ENCODE measurements at places on chromosomes 1 and 21.

DNA sequence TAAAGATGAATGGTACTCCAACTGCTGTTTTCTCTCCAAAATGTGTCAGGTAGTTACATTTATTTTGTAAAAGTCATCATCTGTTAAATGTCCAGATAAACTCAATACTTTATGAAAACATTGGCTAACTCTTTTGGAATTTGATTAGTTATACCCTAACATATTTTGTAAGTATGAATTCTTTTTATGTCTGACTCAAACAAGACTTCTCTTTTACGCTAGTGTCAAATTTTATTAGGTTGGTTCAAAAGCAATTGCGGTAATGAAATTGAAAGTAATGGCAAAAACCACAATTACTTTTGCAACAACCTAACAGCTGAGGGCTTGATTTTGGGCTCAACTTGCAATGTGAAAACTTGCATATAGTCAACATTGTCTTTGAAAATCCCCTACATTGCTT lies 41.0 kb upstream of the USP25 start:
- DNase-seq = no peak

DNA sequence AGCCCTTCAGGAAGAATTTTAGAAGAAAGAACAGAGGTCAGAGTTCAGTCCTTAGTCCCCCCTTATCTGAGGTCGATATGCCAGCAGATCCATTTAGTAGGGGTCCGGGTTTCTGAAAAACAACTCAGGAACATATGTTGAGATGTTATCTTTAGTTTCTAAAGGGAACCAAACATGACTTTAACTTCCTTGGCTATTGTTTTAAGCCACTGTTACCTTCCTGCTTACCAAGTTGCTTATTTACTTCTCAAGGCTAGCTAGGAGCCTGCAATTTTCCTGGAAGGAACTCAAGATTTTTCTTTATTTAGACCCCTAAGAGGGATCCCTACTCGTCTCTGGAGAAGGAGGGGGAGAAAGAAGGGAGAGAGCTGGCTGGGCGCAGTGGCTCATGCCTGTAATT lies 54.3 kb downstream of the KCNC4 start:
- no peak for DNase-seq

GRCh38 chr1:18972531-18972930 lies 16.1 kb upstream of the IFFO2 start:
- no peak for DNase-seq

- DNase-seq = peak; percentile 79
These were observed 591 bp downstream of the KCTD3 start for GRCh38 chr1:215567491-215568298.

DNA sequence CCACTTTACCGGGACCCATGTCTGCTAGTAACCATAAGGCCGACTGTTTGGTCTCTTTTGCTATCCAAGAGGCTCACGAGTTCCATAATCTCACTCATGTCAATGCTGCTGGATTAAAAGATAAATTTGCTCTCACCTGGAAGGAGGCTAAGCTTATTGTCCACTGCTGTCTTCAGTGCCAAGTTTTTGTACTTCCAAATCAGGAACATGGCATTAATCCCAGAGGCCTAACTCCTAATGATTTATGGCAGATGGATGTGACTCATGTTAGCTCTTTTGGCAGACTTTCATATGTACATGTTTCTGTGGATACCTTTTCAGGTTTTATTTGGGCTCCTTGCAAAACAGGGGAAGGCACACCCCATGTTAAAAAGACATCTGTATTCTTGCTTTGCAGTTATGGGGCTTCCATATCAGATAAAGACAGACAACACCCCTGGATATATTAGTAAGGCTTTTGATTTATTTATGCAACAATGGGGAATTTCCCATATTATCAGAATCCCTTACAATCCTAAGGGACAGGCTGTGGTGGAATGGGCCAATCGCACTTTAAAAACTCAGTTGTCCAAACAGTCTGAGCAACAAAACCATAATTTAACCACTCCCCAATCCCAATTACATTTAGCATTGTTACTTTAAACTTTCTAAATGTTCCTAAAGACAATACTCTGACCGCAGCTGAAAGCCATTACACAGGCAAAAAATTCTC lies 162.7 kb downstream of the IER5 start:
- DNase-seq = no peak
